Fibroblast of skin of scalp (primary cell): ENCODE measurements at places on chromosomes 12 and 14.

DNA sequence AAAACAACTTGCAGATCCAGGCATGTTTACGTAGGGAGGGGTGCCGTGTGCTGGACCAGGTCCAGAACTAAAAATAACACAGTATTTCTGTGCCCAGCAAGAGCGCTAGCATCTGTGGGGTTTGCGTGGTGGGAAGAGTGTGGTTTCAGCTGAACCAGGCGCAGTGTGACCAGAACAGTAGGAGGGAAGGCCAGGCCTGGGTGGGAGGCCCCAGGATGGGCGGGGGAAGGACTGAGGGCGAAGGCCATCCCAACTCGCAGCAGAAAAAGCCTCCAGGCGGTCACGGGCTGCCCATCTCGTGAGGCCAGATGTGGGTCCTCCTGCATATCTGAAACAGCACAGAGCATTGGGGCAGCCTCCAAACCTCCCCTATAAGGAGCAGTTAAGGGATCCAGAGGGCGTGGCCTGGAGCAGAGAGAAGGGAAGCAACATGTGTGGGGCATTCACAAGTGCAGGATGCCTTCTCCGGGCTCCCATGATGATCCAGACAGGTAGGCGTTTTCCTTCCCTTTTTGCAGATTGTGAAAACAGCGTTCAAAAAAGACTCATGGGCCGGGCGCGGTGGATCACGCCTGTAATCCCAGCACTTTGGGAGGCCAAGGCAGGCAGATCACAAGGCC is 17.8 kb upstream of the CD9 start:
- DNase-seq = peak; percentile 91

GRCh38 chr12:68831751-68832503 is 23.9 kb downstream of the MDM2 start:
- peak; percentile 12 for DNase-seq

DNA sequence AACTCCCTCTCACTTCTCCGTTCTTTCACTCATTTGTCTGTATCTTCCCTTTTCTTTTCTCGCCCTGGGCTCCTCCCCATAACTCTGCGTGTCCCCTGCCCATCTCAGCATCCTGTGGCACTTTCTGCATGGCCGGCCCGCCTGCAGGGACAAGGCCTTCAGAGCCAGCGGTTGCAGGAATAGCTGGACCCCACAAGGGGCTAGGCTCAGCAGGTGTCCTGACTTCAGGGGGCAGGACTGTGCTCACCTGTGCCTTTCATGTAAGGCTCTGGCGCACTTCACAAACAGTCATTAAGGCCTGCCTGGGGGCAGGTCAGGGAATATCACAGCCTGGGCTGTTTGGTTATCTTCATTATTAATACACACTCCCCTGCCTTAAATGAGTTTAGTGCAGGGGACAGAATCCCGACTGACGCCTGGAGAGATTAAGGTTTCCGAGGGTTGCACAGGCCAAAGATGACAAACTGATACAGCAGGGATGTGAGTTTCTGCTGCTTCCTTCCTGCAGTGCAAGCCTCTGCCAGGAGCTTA is 768.8 kb upstream of the TBX3 start:
- DNase-seq = no peak

DNA sequence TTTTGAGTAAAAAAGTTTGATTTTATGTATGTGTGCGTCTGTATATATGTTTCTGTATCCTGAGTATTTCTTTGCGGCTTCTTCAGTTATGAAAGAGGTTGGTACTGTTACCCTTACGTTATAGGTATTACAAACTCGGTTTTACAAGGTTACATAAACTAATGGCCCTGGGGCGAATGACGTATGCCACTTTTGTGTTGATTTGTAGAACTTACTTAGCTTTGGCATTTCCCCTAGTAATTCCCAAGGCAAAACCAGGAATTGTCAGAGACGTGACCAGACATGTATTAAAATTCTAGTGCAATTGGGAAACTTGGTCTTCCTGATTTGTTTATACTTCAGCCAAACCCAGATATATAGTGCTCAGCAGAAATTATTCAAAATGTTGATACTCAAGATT is 93.3 kb downstream of the DUSP16 start:
- DNase-seq = no peak

DNA sequence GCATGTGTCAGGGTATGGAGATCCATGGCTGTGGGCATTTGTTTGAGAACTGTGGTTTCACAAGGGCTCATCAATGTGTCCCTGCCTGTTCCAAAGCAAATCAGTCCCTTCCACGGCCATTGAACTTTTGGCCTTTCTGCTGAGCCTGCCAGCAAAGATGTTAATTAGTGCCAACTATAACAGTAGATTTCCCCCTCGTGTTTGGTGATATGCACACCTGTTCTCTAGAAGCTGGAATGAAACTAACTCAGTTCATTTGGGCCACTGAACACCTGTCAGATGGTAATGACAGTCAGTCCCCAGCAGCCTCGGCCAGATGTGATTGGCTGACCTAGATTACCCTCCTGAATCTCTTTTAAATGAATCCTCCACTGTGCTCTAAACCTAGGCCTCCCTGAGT is 43.2 kb downstream of the IRAK3 start:
- no peak for DNase-seq

GRCh38 chr14:61211476-61212255 is 69.5 kb downstream of the TMEM30B start:
- DNase-seq = no peak

DNA sequence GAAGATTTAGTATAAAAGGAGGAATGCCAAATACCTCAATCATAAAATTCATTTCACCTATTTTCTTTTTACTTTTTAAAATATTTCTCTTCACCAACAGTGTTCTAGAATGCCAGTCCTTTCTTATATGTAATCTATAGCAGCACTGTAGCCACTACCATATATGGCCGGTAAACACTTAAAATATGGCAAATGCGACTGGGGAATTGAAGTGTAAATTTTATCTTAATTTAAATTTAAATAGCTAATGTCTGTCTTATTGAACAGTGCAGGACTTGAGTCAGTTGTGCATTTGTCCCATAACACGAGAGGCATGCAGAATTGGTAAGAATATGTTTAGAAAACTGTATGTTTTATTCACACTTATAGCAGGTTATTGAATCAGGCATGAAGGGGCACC is 50.1 kb downstream of the WASHC4 start:
- DNase-seq = no peak

- DNase-seq = no peak
These were observed 28.9 kb upstream of the PPM1A start for GRCh38 chr14:60220084-60220483.

DNA sequence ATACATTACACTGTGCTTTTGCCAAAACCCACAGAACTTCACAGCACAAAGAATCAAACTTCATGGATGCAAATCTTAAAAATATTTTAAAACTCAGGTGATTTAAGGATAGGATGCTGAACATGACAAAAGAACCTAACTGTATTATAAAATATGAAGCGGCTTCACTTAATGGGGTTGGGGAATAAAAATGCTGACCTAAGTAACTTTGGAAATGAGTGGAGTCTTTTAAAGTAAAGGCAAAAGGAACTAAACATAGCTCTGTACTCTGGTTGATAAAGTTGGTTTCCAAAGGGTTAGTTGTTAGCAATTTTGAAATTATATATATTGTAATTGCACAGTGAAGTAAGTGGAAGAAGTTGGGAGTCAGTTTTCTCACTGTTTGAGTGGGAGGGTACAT is 111.5 kb upstream of the SYT1 start:
- no peak for DNase-seq
